ENCODE measurements at places on chromosomes 6 and 20. TPM values are rescaled to one million over a fixed set of nuclear protein-coding genes. Genes with fewer than 3 reads are reported as not detected.

The RFX6 gene
- not detected for polyA plus RNA-seq

The DHX35 gene
- 8.3 TPM for polyA plus RNA-seq

The TEAD3 gene
- 15.6 TPM for polyA plus RNA-seq

The SIRPA gene
- polyA plus RNA-seq = 1.5 TPM

The HLA-DQA2 gene
- polyA plus RNA-seq = not detected

The RIMS1 gene
- 0.89 TPM for polyA plus RNA-seq

The PPP1R18 gene
- 17.1 TPM for polyA plus RNA-seq

The HSPA1L gene
- 0.44 TPM for polyA plus RNA-seq

The GMPR gene
- polyA plus RNA-seq = 0.64 TPM

The MYT1 gene
- polyA plus RNA-seq = 1.1 TPM

The CPNE5 gene
- polyA plus RNA-seq = 0.37 TPM

The C6orf132 gene
- 22.2 TPM for polyA plus RNA-seq

The CFAP61 gene
- not detected for polyA plus RNA-seq

The MEI4 gene
- 0.23 TPM for polyA plus RNA-seq

The TSBP1 gene
- polyA plus RNA-seq = not detected

The TMEM74B gene
- polyA plus RNA-seq = 1.5 TPM

The FAM184A gene
- polyA plus RNA-seq = 10.6 TPM

The TRIM31 gene
- polyA plus RNA-seq = 0.10 TPM

All from GM23338 (cell line).